ENCODE measurements at places on chromosomes 6 and 20.

- no peak for DNase-seq
These were observed 417.3 kb upstream of the NOX3 start for GRCh38 chr6:155872961-155873360.

- DNase-seq, result no peak
These were observed 994 bp downstream of the FOXC1 start for GRCh38 chr6:1610497-1611321.

DNA sequence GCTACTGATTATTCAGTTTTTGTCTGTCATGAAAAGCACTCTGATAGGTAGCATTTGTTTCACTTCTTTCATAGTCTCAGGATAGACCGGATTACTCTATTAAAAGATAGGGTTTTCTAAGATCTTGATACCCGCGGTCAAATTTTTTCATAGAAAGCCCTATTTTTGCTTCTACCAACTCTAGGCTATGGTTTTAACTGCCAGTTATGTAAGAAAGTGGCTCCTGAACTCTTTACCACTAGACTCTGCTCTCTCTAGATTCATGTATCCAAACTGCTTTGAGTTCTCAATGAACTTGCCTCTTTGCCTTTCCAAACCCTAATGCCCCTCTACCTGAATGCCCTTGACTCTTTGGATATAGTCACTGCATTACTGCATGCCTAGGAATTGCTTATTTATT is 70.3 kb downstream of the HIVEP1 start:
- DNase-seq, result no peak

- no peak for DNase-seq
These were observed 316.7 kb upstream of the TBX18 start for GRCh38 chr6:85081102-85081501.

GRCh38 chr6:158026901-158027589 is 45.4 kb downstream of the SYNJ2 start:
- no peak for DNase-seq

- DNase-seq, result peak; percentile 45
These were observed 582.2 kb upstream of the FLRT3 start for GRCh38 chr20:14919501-14920081.

DNA sequence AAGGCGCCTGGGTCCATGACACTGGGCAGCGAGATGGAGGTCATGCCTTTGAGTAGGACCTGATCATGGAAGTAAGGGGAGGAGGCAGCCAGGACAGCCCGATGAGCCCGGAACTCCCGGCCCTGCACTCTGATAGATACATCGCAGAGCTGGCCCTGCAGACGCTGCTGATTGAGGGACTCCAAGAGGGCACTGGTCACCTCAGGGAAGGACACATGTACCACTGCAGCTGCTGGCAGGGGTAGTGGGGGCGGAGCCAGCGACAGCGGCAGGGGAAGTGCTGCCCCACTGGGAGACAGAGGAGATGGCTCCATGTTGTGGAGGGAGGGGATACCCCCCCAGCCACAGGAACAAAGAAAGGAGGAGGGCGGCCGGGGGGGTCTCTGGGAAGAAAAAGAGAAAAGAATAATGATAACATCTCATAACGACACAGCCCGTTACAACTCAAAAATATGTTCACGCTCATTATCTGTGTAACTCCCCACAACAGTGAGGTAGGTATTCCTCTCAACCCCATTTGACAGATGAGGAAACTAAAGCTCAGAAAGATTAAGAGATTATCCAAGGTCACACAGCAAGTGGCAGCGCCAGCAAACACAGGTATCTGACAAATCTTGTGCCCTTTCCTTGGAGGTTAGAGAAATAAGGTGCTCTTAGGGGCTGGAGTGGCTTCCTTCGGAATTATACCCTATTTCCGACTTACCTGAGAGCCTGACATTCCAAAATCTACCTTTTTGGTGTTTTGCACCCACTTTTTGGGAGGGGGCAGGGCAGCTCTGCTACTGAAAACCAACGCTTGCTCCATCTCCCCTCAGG is 733 bp downstream of the ZBTB22 start:
- no peak for DNase-seq

DNA sequence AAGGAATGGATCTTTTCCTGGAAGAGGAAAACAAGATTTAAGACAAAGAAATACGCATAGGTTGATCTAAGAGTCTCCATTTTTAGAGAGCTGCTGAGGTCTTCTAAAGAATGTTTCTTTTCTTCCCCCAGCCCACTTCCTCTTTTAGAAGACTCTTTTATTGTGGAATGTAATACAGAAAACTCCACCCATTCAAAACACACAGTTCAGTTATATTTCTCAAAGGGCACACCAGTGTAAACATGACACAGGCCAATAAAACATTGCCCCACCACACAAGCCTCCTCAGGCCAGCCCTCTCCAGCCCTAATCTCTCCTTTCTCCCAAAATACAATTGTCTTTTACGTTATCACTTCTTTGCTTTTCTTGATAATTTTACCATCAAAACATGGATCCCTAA is 42.8 kb downstream of the SLC35B3 start:
- no peak for DNase-seq

DNA sequence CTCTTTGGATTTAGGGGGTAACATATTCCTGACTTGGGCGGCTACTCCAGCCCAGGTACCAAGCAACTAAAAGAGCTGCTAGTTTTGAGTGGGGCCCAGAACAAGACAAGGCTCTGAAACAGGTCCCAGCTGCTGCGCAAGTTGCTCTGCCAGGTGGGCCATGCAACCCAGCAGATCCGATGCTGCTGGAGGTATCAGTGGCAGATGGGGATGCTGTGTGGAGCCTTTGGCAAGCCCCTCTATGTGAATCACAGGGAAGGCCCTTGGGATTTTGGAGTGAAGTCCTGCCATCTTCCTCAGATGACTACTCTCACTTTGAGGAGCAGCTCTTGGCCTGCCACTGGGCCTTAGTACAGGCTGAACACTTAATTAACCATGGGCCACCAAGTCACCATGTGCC is 43.7 kb upstream of the VSX1 start:
- DNase-seq, result no peak
